ENCODE measurements at places on chromosomes 16 and 17.

DNA sequence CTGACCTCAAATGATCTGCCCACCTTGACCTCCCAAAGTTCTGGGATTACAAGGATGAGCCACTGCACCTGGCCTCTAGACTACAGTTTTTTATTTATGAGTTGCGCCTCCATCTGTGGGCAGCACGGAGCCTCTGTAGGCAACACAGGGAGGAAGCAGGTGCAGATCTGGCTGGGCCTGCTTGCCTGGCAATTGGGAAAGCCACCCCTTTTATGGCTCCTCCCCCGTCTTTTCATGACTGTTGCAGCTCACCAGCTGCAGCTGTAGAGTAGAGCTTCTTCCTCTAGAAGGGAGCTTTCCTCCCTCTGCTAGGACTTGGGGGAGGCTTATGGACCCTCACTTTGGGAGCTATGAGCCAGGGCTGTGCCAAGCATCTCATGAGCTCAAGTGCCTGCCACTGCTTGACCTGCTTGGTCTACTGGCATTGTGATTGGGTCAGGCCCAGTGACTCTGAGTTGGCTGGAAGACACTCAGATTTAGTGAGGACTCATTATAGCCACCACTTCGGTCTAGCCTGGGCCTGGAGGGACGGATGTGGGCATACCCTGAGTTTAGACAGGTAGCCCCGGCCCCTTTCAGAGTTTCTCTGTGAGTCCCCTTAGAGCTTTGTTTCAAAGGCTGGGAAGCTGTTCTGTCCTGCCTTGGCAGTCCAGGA lies 6.9 kb upstream of the SLC7A6 start:
- no peak for DNase-seq

- DNase-seq: no peak
Observed at GRCh38 chr16:57803134-57803990, 1.1 kb upstream of the KIFC3 start.

DNA sequence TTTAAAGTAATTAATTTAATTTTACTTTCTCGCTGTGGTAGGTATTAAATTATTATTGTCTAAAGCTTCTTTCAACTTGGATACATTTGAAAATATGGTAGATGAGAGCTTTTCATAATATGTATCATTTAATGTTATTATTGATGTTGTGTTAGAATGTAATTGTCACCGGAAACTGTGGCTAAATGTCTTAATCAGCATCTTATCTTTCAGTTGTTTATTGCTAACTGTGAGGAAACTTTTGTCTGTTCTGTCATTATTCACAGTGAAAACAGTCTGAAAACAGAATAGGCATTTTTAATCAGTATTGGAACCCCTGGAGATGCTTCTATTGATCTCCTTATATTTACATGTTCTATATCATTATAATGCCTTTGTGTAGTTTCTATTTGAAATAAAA lies 120.7 kb downstream of the STXBP4 start:
- no peak for DNase-seq

- no peak for DNase-seq
Observed at GRCh38 chr16:49681217-49681883, 174.6 kb downstream of the ZNF423 start.

- no peak for DNase-seq
Observed at GRCh38 chr17:70208080-70208794, 38.9 kb downstream of the KCNJ2 start.
